ENCODE measurements at places on chromosomes 4 and X.

- DNase-seq, result no peak
Measured at GRCh38 chrX:39476604-39477021, 621.1 kb downstream of the BCOR start.

GRCh38 chr4:187070158-187070557, 346.5 kb upstream of the FAT1 start:
- DNase-seq, result no peak

DNA sequence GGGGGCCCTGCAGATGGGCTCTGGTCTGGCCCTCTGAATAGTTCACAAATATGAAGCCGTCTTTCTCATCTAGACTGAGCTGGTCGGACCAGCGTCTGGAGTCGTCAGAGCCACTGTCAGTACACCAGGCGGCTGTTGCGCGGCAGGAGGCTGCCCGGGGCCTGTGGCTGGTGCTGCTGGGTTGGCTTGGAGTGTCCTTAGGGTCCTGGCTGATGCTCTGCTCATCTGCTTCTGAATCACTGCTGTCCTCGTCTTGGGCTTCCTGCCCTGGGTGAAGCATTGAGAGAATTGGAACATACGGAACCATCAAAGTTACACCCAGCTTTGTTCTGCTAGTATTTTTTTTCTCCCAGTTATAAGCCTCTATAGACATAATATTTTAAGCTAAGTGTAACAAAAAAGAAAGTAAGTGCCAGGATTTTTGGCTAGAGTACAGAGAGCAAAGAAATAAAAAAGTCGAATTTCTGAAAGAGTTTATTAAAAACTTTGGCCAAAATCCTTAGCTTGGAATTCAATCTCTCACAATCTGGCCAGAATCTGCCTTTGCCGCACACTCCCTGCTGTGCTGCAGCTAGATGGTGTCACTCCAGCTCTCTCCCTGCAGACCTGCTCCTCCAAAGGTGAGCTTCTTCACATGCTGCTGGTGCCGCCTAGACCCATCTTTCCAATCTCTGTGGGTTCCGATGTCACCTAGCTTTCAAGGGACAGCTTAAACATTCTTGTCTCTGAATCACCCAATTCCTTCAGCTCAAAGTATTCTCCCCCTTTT, 96.2 kb downstream of the CDS1 start:
- DNase-seq, result no peak

GRCh38 chrX:123256378-123256777, 72.3 kb downstream of the GRIA3 start:
- no peak for DNase-seq

GRCh38 chr4:5973486-5974220, 44.6 kb downstream of the C4orf50 start:
- no peak for DNase-seq

- no peak for DNase-seq
Measured at GRCh38 chr4:15376145-15376544, 51.7 kb upstream of the C1QTNF7 start.

- no peak for DNase-seq
Measured at GRCh38 chr4:155032521-155033229, 175.8 kb upstream of the NPY2R start.

- DNase-seq, result no peak
Measured at GRCh38 chr4:98939892-98940298, 11.0 kb upstream of the EIF4E start.

- DNase-seq, result no peak
Measured at GRCh38 chr4:62898115-62898514, 1511.1 kb downstream of the TECRL start.

GRCh38 chrX:148412006-148412405, 88.4 kb upstream of the AFF2 start:
- DNase-seq, result no peak

DNA sequence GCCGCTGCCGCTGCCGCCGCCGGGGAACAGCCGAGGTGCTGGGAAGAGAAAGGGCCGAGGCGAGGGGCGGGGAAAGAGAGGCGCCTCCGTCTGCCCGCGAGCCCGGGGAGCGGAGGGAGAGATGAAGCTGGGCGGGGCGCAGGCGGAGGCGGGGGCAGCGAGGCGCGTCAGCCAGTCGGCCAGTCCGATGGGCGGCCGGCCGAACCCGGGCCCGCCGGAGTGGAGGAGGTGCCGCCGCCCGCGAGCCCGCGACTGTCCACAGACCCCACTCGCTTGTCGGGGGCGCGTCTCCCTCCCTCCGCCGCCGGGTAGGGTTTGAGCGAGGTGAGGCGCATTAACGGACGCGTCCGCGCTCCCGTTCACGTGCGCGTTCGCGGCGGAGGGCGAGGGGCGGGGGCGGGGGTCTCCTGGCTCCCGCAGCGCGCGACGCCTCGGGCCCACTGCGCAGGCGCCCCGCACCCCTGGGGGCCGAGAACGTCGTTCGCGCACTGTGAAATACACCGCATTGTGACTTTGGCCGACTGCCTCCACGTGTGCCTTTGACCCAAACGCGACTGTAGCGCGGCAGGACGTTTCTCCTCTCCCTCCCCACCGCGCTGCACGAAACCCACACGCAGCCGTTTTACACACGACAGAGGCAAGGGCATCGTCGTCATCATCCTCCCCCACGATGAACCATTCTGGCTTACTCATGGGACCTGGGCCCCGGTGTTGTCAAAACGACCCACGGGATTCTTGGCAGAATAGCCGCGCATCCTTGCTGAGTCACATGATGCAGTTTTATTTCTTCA, at the start of gene NUDT11:
NUDT11 (minus strand) TSS at position 92 of the 791 bp plus-strand sequence. CDS start 148 bp downstream, outside the sequence.
- peak; percentile 38 for DNase-seq

- no peak for DNase-seq
Measured at GRCh38 chrX:44913656-44914531, 40.9 kb downstream of the KDM6A start.

DNA sequence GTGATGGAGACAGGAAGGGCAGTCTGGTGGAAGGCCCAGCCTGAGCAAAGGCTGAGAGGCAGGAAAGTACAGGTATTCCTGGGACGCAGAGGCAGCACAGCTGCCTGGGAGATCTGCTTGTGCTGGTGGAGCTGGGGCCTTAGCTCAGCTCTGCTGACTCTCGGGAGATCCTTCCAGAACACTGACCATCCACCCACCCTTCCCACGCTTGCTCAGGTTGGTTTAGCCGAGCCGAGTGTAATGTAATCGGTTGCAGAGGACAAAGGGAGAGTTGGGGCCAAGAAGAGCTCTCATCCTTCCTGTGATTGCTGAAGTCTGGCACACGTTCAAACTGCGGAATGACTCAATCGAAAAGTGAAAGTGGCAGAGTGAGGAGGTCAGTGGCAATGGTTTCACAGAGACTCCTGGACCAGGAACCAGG, 43.1 kb upstream of the GPR78 start:
- no peak for DNase-seq

DNA sequence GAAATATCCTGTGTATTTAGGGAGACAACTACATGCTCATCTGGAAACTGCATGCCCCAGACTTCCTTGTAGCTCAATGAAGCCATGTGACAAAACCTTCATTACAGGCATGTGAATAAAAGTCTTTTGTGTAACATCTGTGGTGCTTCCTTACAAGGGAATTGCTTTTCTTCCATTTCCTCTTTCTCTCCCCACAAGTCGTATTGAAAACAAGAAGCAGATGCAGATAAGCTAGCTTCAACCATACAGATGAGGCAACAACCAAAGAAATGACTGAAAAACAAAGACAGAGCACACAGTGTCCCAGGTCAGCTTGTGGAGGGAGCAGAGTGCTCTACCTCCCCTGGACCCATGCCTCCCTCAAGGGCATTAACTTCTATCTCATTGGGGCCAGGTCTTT, 115.8 kb upstream of the INPP4B start:
- DNase-seq, result no peak

DNA sequence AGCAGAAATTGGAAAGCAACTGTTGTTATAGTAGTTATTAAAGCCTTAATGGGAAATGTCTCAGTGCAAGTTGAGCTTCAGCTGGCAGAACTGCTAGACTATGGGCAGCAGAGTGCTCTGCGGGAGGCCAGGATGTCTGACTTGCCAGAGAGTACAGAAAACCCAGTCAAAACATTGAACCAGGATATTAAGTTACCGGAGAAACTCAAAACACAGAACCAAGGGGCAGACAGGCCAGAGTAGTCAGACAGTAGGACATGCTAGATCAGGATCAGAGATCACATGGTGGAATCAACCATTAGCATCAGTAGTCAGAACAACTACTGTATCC, 72.9 kb upstream of the TNIP3 start:
- DNase-seq, result no peak

GRCh38 chrX:47560179-47560933, 649 bp upstream of the ARAF start:
- DNase-seq, result no peak

- DNase-seq, result no peak
Measured at GRCh38 chr4:111178231-111178630, 555.4 kb upstream of the PITX2 start.

- DNase-seq, result no peak
Measured at GRCh38 chr4:38891051-38891983, 23.7 kb downstream of the FAM114A1 start.

DNA sequence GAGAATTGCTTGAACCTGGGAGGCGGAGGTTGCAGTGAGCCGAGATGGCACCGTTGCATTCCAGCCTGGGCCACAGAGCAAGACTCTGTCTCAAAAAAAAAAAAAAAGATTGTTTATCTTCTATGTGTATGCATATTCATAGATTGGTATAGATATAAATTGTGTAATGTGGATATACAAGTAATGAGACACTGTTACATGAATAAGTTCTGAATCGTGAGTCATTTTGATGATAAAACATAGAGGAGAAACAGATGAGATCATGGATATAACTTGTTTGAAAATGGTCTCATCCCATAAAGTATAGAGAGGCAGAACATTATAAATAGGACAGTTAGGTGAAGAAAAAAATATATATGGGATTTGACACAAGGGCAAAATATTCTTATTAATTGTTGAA, 628.0 kb downstream of the IL1RAPL1 start:
- DNase-seq, result no peak

GRCh38 chr4:121030131-121030530, 42.2 kb downstream of the NDNF start:
- DNase-seq, result no peak

DNA sequence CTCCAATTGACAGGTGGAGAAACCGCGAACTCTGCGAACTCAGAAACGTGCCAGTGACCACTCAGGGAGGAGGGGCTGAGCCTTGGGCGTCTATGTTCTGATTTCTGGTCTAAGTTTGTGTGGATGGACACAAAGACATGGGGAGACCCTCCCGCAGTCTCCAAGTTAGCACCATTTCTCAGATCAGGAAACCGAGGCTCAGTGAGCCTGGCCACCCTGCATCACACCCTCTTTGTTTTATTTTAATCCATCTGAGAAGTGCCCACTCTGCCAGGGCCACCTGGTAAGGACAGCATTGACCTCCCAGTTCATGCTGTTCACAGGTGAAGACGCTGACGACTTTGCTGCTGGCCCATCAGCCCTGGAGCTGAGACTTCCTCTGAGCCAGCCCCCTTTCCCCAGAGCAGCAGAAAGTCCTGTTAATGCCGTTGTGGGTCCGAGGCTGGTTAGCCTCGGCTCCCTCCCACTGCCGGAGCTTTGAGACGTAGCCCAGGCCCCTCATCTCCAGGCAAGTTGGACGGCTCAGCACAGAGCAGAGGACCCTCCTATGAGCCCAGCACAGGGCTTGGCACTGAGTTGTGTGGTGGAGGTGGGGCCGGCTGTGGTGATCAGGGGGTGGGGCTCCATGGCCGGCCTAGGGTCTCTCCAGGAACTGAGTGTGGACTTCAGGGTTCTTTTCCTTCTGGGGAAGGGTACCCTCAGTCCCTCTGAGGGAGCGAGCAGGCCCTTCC, 43.7 kb downstream of the PSAPL1 start:
- no peak for DNase-seq

GRCh38 chr4:161702287-161702686, 461.5 kb downstream of the FSTL5 start:
- DNase-seq, result no peak

DNA sequence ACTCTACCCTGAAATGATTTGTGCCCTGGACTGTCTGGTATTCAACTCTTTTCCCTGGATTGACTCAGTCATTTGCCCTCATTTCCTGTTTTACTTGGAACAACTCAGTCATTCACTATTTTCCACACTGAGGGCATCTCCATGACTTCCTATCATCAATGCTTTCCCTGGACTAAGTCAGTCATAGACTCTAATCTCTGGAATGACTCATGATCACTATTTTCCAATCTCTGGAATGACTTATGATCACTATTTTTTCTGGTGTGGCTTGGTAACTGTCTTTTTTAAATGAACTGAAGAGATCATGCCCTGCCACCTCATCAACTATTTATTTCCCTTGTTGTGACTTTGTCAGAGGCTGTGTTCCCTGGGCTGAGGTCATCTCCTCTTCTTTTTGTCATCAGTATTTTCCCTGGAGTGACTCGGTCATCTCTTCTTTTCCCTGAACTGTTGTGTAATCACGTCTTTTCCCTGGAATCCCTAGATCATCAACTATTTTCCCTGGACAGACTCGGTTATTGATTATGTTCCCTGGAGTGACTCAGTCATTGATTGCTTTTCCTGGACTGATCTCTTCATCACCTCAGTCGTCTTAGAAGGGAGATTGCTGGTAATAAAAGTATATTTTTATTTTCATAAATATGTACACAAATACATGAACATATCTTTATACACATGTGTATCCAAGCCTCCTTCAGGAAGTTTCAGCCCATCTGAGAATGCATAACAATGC, 327.1 kb upstream of the VCX start:
- no peak for DNase-seq

GRCh38 chr4:3571921-3572320, 39.7 kb upstream of the LRPAP1 start:
- DNase-seq, result no peak

GRCh38 chr4:101191302-101192098, 155.8 kb downstream of the PPP3CA start:
- no peak for DNase-seq

- no peak for DNase-seq
Measured at GRCh38 chrX:11960031-11960430, 178.2 kb upstream of the FRMPD4 start.

DNA sequence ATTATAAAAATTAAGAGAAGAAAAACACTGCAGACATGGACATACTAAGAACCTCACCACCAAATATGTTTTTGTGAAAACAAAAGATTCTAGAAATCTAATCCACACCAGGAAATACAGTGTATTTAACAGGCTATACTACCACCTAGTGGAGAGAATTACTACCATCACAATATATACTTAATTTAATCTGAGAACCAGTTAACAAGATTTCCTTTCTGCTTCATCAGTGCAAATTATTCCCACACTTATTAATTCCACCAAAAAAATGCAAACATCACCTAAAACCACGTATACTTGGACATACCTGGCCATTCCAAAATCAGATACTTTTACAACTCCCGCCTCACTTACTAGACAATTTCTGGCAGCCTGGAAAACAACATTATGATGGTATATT, 7.0 kb upstream of the TXK start:
- no peak for DNase-seq

DNA sequence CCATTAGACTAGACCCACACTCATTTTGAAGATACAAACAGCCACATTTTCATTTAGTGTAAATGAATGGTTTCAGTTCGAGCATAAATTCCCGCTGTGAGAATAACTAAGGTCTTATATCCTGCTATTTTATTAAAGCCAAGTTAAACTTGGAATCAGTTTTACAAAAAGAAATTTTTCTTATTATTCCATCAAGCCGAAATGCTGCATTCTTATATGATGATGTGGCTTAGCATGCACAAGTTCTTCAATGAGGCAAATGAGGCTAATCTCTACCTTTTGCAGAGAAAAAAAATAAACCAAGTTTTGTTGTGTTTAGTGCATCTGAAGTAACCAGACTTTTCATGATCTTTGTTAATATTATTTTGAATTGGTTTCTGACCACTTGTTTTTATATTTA, 953.9 kb upstream of the PCDH10 start:
- DNase-seq, result no peak

GRCh38 chr4:59200992-59201391, 1999.1 kb upstream of the ADGRL3 start:
- no peak for DNase-seq

- DNase-seq, result no peak
Measured at GRCh38 chrX:53684415-53685192, 1.9 kb downstream of the HUWE1 start.
